ENCODE measurements at places on chromosomes 6 and 20.

GRCh38 chr20:50056951-50057713 is 55.8 kb downstream of the UBE2V1 start:
- DNase-seq, result no peak

DNA sequence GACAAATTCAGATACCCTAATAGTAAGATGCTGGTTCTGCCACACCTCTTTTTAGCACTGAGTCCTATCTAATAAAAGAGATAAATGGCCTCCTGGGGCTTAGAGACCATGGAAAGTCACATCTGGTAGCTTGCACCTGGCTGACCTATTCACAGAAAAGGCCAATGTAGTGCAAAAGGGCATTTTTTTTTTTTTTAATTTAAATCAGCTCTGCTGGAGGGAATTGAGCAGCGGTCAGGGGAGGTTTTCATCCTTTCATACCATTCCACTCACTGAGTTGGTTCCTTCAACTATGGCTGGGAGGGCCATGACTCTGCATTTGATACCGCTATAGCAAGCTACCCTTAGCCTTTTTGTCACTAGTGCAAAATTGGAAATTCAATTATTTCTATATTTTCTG is 20.1 kb upstream of the HS3ST5 start:
- DNase-seq, result no peak

DNA sequence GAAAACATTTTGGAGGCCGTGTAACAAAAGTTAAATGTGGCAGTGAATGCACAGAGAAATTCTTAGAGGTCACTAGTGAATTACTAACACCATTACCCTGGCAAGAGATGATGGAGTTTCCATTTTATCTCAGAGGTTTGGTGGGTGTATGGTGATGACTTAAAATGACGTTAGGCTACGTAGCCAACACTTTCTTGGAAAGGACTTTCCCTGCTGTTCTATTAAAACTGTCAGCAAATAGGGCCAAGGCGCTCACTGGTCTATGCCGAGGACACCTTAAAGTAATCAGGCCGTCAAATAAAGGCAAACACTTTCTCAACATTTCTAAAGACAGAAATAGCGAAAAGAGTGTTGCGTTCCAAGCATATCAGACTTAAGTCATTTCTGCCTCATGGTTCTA is 160.8 kb downstream of the GMPR start:
- no peak for DNase-seq

DNA sequence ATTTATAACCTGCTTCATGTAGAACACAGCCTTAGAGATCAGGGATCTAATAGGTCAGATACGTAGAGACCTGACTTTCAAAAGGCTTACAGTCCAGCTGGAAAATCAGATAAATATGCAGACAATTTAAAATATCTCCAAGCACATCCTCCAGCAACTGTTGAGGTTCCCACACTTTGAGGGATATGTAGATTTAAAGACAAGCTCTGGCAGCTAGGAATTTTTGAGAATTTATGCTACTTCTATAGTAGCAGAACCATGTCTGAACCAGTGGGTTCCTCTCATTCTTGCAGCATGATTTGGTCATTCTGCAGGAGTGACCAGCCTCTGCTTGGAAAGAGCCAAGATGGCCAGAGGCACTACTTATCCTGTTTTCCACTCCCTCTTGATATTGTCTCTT is 60.5 kb downstream of the CYB5R4 start:
- DNase-seq, result no peak

DNA sequence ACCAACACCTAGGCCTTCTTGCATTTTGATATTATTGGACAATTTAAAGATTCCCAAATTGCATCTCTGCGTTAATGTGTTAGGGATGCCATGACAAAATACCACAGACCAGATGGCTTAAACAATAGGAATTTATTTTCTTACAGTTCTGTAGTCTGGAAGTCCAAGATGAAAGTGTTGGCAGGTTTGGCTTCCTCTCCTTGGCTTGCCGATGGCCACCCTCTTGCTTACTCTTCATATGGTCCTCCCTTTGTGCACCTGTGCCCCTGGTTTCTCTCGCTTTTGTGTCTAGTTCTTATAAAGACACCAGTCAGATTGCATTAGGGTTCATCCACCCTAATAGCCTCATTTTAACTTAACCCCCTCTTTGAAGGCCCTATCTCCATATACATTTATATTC is 842.4 kb upstream of the FLRT3 start:
- no peak for DNase-seq

DNA sequence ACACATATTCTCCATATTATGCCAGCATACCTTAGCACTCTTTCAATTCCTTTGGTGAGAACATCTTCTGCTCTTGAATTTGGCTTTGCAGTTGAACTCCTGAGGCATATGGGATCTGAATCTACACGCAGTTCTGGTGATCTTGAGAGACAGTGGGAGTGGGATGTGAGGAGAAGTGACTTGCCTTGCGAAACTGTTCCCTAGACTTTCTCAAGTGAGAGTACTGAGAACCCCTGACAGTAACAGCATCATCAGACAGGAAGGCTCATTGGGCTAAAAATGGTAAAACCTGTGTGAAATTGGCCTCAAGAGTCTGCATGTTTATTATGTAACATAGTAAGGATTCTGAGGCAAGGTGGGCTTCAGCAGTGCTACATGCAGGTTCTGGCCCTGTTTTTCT is 49.1 kb upstream of the CEP85L start:
- DNase-seq, result no peak

- DNase-seq, result no peak
Measured at GRCh38 chr20:39553120-39553519, 591.0 kb downstream of the DHX35 start.

- DNase-seq, result no peak
Measured at GRCh38 chr20:48738399-48739304, 89.1 kb downstream of the PREX1 start.

- DNase-seq, result no peak
Measured at GRCh38 chr6:101286146-101286545, 107.4 kb upstream of the GRIK2 start.

DNA sequence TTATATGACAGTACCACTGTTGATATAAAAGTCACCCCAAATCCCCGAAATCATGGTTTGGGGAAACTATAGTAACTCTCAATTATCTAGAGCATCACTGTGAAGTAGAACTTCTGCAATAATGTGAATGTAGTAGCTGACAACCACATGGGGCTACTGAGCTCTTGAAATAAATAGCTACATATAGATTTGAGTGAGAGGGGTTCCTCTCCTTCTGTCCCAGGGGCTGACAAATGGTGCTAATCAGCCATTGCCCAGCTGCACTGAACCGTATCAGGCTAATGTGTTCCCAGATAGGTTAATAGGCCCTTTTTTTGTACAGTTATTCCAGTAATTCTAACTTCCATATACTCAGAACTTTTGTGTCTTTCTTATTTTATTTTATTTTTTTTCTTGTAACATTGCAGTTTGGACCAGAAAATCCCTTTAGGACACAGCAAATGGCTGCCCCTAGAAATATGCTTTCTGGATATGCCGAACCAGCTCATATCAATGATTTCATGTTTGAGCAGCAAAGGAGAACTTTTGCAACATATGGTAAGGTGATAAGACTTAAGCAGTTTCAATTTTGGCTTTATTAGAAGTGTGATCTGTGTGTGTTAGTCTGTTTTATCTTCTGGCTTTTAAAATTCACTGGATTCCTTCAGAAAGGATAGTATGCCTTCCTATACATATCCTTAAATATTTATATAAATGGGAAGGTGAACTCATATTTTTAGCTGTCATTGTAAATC is 21.1 kb downstream of the CDC40 start:
- no peak for DNase-seq

- DNase-seq, result no peak
Measured at GRCh38 chr6:112227411-112227810, 27.0 kb downstream of the LAMA4 start.

DNA sequence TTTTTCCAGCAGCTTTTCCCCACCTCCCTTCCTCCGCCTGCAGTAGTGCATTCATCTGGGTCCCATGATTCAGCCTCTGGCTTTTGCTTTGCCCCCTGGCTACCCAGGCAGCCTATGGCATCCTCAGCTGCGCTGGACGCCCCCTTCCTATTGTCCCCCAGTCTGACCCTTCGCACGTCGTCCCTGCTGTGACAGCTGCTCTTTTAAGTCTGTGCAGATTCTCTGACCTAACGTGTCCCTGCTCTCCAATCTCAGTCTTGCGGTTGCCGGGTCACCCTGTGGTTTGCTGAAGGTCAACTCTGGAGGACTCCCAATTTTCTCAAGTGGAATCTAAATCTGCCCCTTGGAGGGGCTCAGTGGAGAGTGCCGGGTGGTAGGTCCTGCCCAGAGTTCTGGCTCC is 294.3 kb downstream of the CDC5L start:
- no peak for DNase-seq

DNA sequence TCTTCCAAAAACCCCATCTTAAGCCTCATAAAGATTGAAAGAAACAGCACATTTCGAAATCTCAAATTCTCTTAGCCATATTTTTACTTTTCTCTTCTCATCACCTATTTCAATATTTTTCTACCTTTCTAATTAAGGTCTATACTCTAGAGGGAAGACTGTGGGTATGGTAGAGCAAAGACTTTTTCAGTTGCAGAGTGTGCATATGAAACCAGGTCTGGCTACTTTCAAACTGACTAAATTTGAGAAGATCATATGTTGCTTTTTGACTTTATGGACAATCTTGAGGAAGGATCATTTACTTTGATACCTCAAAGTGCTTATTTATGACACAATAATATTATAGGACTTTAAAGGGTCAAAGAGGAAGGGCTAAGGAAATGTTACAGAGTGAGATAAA is 20.7 kb downstream of the FILIP1 start:
- DNase-seq, result no peak
